ENCODE measurements at places on chromosomes 7 and 10.

DNA sequence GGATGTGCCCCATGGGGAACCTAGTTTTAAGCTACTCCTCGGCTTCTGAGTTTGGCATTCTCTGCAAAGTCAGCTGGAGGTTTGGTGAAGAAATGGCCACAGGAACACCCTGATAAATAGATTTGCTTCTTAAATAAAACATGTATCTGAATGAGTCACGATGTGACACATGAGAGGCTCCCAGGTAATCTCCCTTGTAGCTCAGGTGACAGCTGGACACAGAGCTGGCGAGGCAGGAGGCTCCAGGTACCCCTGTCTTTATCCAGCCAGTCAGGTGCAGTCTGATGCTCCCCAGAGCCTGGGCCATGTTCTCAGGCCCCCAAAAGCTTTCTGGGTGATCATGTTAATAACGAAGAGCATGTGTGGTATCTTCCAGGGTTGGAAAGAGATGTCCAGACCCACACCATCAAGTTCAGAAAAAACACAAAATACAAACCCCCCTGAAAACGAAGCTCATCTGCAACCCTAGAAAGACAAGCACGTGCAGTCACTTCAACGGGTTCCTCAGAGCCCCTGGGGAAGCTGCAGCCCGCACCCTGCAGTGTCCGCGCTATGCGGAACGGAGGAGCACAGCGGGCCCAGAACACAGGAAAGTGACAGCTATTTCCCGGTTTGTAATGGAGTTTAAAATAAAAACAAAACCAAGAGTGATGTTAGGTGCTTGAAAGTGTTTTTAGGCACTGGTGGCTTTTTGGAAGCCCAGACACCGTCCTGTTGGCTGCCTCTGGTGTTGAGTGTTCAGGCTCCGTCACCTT, 69.4 kb downstream of the ZRANB1 start:
- DNase-seq = no peak

- DNase-seq = no peak
Measured at GRCh38 chr7:120023494-120024167, 249.3 kb upstream of the KCND2 start.

DNA sequence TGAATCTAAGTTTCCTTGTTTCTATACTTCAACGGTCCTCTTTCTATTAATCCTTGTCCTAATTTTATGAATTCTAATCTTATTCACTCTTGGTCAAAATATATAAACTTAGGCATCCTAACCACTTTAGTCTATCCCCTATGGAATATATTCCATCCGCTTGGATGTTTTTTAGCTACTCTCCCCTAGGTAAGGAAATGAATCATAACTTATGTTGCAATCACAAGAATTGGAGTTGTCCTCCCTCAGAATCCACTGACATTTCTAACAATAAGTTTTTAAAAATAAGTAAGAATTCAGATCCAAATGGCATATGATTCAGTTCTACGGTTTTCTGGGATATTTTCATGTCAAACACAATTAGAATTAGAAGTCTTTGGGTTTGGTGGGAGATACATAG, 1081.6 kb downstream of the SORCS1 start:
- DNase-seq = no peak

DNA sequence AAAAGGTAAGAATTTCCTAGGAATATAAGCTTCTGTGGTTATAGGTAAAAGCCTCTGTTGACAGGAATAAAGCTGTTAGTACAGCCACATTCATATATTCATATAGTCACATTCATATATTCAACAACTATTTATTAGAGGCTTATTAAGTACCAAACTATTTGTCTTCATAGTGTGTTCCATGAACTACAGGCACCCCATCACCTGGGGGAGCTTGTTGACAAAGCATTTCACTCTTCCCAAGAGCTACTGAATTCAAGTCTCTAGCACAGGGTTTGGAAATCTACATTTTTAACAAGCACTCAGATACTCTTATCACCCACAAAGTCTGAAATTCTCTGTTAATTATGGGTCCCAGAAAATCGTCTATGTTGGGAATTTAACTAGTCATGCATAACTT, 110.6 kb downstream of the RNLS start:
- DNase-seq = no peak

DNA sequence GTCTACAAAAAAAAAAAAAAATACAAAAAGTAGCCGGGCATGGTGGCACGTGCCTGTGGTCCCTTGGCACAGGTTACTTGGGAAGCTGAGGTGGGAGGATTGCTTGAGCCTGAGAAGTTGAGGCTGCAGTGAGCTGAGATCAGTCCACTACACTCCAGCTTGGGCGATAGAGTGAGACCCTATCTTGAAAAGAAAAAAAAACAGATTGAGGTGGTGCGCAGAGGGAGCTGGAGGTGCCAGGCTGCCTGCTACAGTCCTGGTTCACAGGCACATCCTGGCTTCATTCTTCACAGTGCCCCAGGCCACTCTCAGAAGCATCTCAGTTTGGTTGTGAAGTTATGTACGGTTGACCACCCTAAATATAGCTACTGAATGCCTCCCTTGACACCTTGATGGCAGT, 4.8 kb downstream of the MMP21 start:
- DNase-seq = no peak

DNA sequence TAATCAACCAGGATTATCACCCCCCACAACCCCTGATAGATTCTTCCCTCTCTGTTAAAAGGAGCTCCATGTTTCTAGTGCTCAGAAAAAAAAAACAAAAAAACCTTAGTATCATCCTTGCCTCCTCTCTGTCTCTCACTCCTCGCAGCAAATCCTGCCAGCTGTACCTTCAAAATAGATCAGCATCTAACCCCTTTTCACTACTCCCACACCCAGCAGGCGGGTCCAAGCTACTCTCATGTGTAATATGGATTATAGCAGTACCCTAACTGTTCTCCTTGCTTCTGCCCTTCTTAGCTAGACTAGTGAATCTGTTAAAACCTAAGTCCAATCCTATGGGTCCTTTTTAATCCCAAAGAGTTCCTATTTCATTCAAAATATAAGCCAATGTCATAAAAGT, 667.4 kb downstream of the MAGI2 start:
- no peak for DNase-seq

DNA sequence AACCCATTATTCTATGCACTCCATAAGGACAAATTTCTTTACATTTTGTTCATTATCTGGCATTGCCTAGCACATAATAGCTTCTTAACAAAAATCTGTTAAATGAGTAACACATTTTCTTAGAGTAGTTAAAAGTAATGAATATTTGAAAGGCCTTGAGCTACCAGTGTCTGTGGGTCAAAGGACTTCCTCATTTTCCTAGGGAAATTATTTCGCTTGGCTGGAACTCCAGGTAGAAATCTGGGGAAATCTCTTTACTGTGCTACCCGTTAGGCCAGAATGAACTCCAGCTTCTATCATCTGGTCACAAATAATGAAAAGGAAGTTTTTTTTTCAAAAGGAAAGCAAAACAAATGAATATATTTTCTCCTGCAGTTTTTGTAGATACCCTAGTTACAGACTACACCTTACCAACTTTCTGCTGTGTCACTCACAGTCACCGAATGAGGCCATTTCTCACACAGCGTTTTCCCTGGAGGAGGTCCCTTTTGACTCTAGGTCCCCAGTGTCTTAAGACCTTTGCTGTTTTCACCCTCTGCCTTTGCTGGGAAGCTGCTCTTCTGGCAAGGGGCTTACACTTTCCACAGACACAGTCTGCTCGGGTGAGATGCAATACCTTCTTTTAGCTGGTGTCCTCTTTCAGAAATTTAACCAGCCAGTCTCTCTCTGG, 1.6 kb downstream of the SAMD9L start:
- DNase-seq = no peak

- DNase-seq = no peak
Measured at GRCh38 chr7:22555476-22555875, 55.5 kb upstream of the STEAP1B start.

GRCh38 chr7:55436457-55436856, 71.3 kb downstream of the LANCL2 start:
- DNase-seq = no peak

DNA sequence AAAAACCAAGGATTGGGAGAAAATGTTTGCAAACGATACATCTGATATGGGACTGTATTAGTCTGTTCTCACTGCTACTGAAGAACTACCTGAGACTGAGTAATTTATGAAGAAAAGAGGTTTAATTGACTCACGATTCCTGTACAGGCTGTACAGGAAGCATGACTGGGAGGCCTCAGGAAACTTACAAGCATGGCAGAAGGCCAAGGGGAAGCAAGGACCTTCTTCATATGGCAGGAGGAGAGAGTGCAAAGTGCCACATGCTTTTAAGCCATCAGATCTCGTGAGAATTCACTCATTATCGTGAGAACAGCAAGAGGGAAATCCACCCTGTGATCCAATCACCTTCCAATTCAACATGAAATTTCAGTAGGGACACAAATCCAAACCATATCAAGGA, 11.0 kb downstream of the ZNF713 start:
- no peak for DNase-seq

DNA sequence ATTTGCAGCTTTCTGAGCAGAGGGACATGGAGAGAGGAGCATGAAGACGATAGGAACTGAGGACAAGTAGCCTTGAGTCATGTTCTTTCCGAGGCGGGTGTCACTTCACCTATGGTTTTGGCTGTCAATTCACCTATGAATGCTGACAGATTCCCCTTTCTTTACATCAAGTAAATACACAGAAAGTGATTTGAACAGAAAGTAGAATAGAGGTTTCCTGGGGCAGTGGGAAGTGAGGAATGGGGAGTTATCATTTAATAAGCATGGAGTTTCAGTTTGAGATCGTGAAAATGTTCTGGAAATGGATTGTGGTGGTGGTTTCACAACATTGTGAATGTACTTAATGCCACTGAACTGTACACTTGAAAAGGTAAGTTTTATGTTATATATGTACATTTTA, 138.4 kb upstream of the MDFIC start:
- no peak for DNase-seq

DNA sequence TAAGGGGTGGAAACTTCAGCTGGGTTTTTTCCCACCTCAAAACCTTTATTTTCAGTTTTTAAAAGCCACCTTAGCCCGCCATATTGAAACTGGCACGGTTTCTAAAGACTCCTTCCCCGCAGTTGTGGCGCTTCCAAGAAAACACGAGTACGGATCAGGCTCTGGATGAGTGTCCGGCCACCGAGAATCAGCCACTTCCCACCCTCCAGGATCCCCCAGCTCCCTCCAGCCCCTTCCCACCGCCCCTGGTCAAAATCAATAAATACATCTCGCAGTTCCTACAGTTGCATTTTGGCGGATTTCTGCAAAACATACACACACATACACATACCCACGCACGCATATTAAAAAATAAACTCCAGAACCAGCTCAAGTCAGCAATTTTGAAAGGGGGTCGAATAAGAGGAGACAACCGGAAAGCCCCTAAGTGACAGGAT, 1.1 kb downstream of the SFMBT2 start:
- DNase-seq = no peak

GRCh38 chr7:113394856-113395255, 276.5 kb upstream of the SMIM30 start:
- DNase-seq = no peak

- no peak for DNase-seq
Measured at GRCh38 chr7:111676811-111677210, 114.5 kb upstream of the IMMP2L start.

GRCh38 chr10:124578231-124579010, 116.8 kb downstream of the LHPP start:
- no peak for DNase-seq

- no peak for DNase-seq
Measured at GRCh38 chr7:116574025-116574822, 49.4 kb downstream of the CAV1 start.

DNA sequence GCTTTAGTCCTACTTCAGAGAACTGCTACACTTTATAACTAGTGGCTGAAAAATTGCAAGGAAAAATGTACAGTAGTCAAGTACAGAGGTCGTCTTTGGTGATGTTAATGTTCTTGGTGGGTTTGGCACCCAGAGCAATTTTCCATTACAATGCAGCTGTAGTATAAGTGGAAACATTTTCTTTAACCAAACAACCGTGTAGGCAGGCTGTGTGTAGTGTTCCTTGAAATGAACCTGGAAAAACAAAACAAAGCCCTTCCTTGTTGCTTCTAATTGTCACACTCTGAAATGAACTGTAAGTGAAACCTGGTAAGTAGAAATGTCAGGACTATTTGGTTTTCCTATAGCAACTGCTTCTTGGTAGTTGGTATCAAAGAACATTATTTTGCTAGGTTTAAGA, 256.9 kb downstream of the MDFIC start:
- DNase-seq = no peak

- DNase-seq = no peak
Measured at GRCh38 chr10:90847436-90847835, 10.4 kb downstream of the HTR7 start.

- DNase-seq = peak; percentile 48
Measured at GRCh38 chr10:44857363-44858016, 53.6 kb upstream of the TMEM72 start.

- DNase-seq = no peak
Measured at GRCh38 chr10:28879875-28880682, 202.8 kb downstream of the BAMBI start.

DNA sequence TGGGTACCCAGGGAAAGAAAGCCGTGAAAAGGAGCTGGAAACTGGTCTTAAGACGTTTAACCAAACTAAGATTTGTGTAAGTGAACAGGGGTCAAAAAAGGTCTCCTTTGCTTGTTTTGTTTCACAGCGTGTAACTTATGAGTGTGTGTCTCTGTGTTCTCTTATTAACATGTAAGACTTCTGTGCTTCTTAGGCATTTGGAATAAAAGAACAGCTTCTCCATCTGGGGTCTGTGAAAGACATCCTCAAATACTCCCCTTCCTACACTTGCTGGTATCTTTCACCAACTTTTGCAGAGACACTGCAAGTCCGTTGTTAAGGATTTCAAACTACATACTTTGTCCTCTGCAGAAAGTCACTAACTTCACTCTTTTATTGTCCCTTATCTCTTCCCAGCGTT, 615 bp upstream of the NEUROD6 start:
- no peak for DNase-seq

GRCh38 chr7:148296994-148297644, 293.4 kb upstream of the C7orf33 start:
- DNase-seq = no peak

DNA sequence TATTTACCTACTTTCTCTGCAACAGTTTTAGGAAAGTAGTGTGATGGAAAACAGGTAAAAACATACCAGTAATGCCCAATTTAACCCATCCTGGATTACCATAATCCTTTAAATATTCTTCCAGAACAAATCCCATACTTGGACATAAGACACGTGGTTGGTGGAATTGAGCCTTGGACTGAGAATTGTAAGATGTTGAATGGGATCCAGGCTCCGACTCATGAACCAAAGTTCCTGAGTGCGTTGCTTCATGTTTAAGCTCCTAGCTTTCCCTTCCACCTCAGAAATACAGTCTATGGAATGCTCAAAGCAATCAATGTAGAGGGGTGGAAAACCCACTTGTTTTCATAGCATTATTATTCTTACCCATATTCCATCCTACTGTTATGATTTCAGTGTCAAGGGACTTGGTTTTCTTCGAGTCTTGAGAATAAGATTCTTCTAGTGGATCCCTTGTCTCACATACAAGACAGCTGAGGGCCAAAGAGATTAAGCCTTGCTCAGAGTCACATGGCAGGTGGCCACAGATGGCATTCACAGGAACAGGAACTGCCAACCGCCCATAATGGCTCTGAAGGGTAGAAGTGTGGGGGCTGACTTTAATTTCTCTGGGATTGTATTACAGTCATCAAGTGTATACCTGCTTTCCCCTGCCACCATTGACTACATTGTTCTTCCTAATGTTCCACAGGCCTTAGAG, 171.2 kb downstream of the GFRA1 start:
- no peak for DNase-seq

- no peak for DNase-seq
Measured at GRCh38 chr10:71772832-71773220, 494 bp downstream of the VSIR start.

- no peak for DNase-seq
Measured at GRCh38 chr7:39754326-39755120, 131.2 kb downstream of the RALA start.

All from activated CD4-positive, alpha-beta T cell treated with anti-CD3 and anti-CD28 coated beads, Interleukin-2, amount 50 U/mL, for 1 hour (primary cell).